ENCODE measurements at places on chromosomes 13 and 19. TPM values are rescaled to one million over a fixed set of nuclear protein-coding genes. Genes with fewer than 3 reads are reported as not detected.

The KATNAL1 gene
- 21.9 TPM for polyA plus RNA-seq

The NACC1 gene
- 16.1 TPM for polyA plus RNA-seq

The NALCN gene
- 24.1 TPM for polyA plus RNA-seq

The OVOL3 gene
- not detected for polyA plus RNA-seq

The ZNF625 gene
- polyA plus RNA-seq = 11.6 TPM

The HNRNPA1L2 gene
- 20.7 TPM for polyA plus RNA-seq

The TNFSF13B gene
- polyA plus RNA-seq = 0.50 TPM

The FGF22 gene
- polyA plus RNA-seq = not detected

The RELB gene
- 1.0 TPM for polyA plus RNA-seq

The BSPH1 gene
- not detected for polyA plus RNA-seq

The SHC2 gene
- 81.2 TPM for polyA plus RNA-seq

The PGLYRP1 gene
- polyA plus RNA-seq = not detected

The KLK3 gene
- polyA plus RNA-seq = not detected

The RFPL4AL1 gene
- polyA plus RNA-seq = not detected

The C19orf33 gene
- polyA plus RNA-seq = not detected

The MIER2 gene
- polyA plus RNA-seq = 16.0 TPM

The SOHLH2 gene
- 4.7 TPM for polyA plus RNA-seq

The MISP3 gene
- polyA plus RNA-seq = 3.7 TPM

The SIGLEC8 gene
- polyA plus RNA-seq = not detected

The ETHE1 gene
- 40.9 TPM for polyA plus RNA-seq

The LGALS7B gene
- polyA plus RNA-seq = not detected

The PSMD8 gene
- polyA plus RNA-seq = 334 TPM

The LRRC63 gene
- polyA plus RNA-seq = not detected

The NLRP4 gene
- not detected for polyA plus RNA-seq

The ZIM2 gene
- not detected for polyA plus RNA-seq

The KIR2DL4 gene
- polyA plus RNA-seq = not detected

The ZIC5 gene
- 0.98 TPM for polyA plus RNA-seq

The MIA gene
- polyA plus RNA-seq = 4.0 TPM

The ZNF28 gene
- 10.0 TPM for polyA plus RNA-seq

Data from neural cell (in vitro differentiated cells).